CD4-positive, alpha-beta T cell treated with Interleukin-4 for 4 hours (primary cell): ENCODE measurements at places on chromosomes 7 and 10.

- no peak for DNase-seq
These were observed 17.2 kb upstream of the LRRC17 start for GRCh38 chr7:102895602-102896001.

GRCh38 chr10:26697922-26698608 lies 564 bp downstream of the PDSS1 start:
- no peak for DNase-seq

DNA sequence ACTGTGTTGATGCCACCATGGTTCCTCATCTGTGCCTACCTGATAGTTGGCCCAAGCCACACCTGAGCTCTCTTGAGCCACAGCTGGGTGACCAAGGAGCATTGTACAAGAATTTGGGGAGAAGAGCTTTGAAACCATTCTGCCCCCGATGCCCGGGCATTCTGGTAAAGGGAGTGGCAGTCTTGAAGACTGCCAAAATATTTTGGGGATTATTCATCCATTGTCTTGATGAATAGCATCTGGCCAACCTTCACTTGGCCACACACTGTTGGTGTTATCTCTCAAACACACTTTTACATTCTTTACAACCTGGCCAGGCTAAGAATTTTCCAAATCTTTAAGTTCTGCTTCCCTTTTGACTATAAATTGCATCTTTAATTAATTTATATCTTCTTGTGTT lies 113.1 kb upstream of the PCBD1 start:
- no peak for DNase-seq

- DNase-seq: no peak
These were observed 109.9 kb downstream of the OAT start for GRCh38 chr10:124308811-124309210.

DNA sequence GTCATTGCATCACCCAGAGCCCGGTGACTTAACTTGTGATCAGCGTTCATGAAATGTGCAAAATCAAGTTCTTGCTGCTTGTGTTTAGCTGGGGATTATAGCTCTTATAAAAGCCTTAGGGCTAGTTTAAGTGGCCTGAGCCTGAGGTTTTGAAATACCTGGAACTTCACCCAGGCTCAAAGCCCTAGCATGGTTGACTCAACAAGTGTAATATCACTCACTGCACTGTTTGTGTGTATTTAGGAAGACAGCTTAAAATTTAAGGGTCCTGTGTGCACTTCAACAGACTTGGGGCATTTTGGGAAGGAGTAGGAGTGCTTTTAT lies 489.5 kb downstream of the GATA3 start:
- no peak for DNase-seq

GRCh38 chr7:36781011-36781738 lies 56.9 kb upstream of the AOAH start:
- peak; percentile 42 for DNase-seq

GRCh38 chr10:5843686-5844344 lies 30.6 kb upstream of the GDI2 start:
- no peak for DNase-seq

DNA sequence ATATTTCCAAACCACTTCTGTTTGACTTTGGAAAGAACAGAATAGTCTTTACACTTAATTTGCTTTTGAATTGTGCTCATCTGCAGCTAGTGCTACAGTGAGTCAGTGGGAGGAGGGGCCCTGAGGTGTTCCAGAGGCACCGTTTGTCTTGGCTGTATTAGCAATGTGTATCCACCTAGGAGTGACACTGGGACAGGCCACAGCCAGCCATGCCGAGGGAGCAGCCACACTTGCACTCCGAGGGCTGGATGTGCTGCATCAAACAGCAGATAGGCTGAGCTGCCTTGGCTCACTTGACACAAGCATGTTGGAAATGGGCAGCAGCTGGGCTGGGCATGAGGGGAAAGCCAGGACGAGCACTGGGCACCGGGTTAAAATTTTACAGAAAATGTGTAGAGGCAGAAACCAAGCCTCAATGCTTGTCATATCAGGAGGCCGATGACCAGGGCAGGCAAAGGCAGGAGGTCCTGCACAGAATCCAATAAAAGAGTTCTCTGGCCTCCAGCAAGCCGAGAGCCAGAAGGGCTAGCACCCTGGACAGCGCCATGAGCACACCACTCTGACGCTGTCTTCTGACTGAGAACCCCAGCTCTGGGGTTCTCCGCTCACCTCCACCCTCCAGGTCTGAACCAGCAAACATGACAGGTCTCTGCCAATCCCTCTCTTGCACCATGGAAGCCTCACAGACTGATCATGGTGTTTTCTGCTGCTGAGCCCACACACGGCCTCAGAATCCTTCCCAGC lies 163.3 kb downstream of the GRID1 start:
- no peak for DNase-seq
